COR-L47 (cell line): ENCODE measurements at places on chromosomes 2 and 18.

GRCh38 chr2:75021672-75022071 is 63.2 kb downstream of the POLE4 start:
- DNase-seq, result no peak

- DNase-seq, result no peak
Observed at GRCh38 chr2:51103205-51103604, 71.3 kb upstream of the NRXN1 start.

GRCh38 chr2:58052978-58053377 is 6.4 kb downstream of the VRK2 start:
- DNase-seq, result no peak

GRCh38 chr2:136151021-136151971 is 33.3 kb upstream of the CXCR4 start:
- DNase-seq, result no peak

DNA sequence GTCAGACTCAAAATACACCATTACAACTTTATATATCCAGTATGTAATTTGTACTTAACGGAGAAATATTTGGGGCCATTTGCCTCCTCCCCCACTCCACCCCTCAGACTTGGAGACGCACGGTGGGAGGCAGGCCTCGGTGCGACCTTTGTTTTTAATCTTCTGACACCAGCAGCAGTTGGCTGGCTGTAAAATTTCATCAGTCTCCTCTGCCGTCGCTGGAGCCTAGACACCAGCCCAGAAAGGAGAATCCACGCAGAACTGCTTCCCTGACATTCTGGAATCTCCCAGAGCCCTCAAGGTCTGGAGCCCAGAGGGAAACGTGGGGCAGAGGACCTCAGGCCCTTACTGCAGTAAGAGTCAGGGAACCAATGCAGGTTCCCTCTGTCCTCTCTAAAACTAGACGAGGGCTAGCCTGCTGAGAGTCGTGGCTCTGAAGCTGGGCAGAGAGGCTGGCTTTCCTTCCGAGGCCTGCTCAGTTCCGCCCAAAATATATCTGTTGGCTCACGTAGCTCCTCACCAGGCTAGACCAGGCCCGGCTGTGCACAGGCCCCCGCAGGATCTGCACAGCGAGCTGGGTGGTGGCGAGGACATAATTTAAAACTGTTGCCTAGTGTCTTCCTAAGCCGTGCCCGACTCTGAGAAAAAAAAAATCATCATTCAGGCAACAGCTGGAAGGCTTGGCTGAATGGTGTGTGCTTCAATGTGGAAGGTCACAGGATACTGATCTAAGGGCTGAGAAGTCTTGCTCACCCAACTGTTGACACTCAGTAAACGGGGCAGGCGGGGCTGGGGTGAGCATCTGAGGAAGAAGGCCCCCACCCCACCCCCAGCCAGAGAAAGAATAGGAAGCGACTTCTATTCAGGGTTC is 40.4 kb downstream of the EN1 start:
- no peak for DNase-seq

- DNase-seq, result no peak
Observed at GRCh38 chr2:149353421-149353820, 23.0 kb downstream of the LYPD6 start.

GRCh38 chr2:25981596-25982272 is 563 bp downstream of the KIF3C start:
- DNase-seq, result no peak

DNA sequence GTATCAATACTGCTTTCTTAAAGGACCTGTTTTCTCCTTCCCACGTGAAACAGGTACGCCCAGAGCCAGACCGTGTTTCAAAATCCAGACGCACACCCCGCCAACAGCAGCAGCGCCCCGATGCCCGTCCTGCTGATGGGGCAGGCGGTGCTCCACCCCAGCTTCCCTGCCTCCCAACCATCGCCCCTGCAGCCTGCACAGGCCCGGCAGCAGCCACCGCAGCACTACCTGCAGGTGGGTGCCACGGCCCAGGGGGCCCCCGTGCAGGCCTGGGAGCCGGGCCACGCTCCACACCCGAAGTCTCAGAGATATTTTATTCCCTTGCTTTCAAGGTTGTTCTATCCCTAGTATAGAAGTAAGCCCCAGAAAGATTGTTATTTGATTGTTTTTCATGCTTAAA is 8.8 kb upstream of the RPL31 start:
- DNase-seq, result no peak

- no peak for DNase-seq
Observed at GRCh38 chr2:65054749-65055421, 1.3 kb upstream of the CEP68 start.

DNA sequence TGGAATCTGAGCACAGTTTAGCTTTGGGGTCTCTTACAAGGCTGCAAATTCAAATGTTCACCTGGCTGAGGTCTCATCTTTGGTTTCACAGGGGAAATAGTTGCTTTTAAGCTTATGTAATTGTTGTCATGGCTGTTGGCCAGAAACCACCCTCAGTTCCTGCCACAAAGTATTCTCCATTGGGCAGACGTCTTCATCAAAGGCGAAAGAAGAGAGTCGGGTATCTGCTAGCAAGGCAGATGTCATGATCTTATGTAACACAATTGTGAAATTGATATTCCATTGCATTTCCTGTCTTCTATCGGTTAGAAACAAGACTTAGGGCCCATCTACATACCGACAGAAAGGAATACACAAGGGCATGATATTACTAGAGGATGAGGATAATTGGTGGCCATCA is 816.2 kb downstream of the MBD2 start:
- no peak for DNase-seq

- DNase-seq, result no peak
Observed at GRCh38 chr2:163474319-163474744, 261.5 kb downstream of the FIGN start.

DNA sequence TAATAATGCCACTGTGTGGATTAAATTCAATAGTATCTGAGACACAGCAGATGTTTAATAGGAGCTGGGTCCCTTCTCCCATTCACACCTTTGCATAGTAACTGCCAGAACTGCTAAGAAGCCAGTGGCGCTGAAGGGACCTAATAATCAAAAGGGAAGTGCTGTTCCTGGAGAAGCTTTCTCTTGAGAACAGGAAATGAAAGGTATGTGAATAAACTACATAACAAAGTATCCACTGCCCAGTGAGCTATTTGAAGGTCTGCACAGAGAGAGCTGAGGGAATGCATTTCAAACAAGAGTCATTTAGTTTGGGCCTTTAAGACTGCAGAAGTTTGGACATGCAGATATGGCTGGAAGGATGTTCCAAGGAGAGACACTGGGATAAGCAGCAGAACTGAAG is 56.1 kb upstream of the KIDINS220 start:
- DNase-seq, result no peak

DNA sequence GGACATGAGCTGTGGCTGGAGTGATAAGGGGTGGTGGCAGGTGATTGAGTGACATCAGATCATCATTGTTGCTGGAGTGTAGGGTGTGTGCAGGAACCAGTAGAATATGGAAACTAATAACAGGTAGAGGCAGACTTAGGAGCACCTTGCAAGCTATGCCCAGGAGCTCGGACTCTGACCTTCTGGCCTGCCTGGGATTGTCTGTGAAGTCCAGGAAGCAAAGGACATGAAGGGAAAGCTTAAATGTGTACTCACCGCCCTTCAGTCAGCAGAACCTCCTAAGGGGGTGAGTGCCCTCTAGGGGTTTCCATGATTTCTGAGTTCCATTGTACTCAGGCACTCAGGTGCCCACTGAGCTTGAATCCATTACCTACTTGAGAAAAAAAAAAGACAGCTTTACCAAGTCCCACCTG is 104.2 kb downstream of the CRIM1 start:
- DNase-seq, result no peak

DNA sequence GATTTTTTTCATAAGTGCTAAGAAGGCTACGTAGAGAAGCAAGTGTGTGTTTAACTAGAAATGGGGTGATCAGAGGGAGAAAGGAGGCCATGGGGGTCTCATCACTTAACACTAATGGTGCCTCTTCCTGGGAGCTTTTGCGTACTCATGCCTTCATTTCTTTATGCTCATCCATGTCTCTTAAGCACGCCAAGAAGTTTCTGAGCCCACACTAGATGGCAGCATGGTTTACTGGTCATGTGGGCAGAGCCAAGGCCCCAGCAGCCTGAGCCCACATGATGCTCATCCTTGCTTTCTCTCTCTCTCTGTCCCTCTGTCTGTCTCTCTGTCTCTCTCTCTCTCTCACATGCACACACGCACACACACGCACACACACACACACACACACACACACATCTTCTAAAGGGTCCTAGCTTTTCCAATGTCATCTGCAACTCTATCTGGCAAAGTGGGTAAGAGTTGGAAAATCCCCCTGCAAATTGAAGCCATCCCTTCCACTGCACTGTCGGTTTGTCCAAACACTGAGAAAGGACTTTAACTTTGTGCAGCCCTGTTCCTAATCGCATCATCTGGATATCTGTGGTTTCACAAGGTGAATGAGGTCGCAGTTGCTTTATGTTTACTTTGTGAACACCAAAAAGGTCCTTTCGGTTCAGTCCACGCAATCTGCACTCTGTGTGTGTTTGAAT is 137.1 kb upstream of the CCDC68 start:
- peak; percentile 53 for DNase-seq

DNA sequence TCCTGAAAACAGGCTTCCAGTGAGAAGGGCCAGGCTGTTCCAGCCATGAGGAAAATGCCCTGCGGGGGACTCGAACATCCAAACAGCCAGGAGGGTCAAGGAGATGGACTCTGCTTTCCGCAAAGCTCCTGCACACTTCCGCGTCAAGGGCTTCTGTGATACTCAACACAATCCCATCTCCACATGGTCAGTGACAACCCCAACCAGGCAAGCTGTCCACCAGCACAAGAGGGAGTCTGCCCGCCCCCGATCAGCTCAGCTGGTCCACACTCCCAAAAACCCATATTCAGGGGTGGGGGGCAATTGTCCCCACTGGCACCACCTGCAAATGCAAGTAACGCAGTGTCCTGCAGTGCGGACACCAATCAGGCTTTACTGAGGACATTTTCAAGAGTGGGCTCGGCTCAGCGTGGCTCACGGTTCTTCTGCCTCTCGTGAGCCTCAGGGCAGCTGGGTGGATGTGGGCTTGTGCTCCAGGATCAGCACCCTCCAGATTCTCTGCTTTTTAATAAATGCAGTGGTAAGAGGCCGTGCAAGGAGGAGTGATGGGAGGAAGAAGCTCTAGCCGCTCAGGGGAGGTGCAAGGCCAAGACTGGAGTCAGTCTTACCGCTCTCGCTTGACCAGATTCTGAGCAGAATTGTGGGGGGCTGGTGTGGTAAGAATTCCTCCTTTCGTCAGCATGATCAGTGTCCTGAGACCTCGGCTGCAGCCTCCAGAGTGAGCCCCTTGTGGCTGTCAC is 19.5 kb upstream of the CIDEA start:
- DNase-seq, result no peak

- DNase-seq, result no peak
Observed at GRCh38 chr2:239590276-239590675, 189.5 kb upstream of the HDAC4 start.

DNA sequence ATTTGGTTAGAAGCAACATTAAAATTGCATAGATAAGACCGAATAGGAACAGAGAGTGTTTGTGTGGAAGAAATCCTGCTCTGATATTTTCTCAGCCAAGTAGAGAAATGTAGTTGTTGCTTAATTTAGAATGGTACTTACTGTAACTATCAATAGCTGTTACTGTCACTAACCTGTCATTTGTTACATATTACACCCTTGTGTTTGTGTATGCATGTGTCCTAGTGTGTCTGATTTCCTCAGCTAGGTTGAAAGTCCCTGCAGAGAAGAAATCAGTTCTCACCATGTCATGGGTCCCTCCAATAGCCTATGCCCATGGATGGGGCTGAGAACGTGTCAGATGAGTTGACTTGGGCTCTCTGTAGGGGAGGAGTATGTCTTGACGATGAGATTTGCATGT is 94.4 kb downstream of the SPTBN1 start:
- no peak for DNase-seq

GRCh38 chr2:72082021-72082601 is 65.6 kb downstream of the CYP26B1 start:
- no peak for DNase-seq

DNA sequence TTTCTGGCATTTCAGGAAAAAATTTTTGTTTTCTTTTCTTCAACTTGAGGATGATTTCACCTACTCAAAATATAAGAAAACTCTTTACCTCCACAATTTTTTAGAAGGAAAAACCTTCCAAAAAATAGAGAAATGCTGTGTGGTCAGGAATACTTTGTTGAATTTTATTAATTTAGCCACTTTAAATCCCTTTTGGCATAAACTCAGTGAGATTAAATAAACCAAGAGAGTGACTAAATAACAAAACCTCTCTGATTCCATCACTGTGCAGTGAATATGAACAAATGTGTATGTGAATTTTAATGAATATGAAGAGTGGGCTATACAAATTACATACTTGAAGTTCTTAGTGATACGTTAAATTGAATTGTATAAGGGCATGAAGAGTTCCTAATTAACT is 25.8 kb upstream of the CYTIP start:
- no peak for DNase-seq

- DNase-seq, result peak; percentile 59
Observed at GRCh38 chr2:42045848-42046748, 1.7 kb upstream of the PKDCC start.

DNA sequence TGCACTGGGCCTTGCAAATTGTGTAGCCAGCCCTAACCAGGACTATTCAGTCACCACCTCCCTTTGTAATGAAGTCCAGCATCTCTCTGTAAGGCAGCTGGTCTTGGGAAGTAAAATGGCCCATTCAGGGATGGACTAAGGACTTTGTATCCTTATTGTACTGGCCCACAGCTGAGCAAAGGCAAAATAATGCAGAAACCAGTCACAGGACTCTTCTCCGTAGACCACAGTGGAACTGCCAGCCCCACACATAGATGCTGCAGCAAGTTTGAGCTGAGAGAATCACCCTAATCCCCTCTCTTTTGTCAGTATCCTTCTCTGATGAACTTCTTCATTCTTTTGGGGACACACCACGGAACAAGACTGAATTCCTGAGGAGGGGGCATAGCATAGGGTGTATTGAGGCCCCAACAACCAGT is 73.6 kb upstream of the RTN4 start:
- DNase-seq, result no peak

DNA sequence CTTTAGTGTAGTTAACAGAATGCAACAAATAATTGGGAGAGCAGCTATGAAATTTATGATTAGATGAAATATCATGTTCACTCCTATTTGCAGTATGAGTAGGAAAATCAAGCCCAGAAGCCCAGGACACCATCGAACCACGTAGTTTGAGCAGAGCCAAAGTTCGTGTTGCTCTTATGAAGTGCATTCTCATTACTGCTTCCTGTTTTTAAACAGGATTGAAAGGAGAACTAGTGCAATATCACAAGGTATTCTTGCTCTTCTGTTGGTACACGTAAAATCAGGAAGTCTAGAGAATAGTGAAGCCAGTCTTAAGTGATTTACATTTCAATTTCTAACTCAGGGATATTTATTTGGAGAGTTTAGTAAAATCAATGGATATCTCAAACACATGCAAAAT is 21.1 kb downstream of the ARHGAP15 start:
- no peak for DNase-seq

- no peak for DNase-seq
Observed at GRCh38 chr2:2570871-2571270, 239.8 kb upstream of the MYT1L start.

DNA sequence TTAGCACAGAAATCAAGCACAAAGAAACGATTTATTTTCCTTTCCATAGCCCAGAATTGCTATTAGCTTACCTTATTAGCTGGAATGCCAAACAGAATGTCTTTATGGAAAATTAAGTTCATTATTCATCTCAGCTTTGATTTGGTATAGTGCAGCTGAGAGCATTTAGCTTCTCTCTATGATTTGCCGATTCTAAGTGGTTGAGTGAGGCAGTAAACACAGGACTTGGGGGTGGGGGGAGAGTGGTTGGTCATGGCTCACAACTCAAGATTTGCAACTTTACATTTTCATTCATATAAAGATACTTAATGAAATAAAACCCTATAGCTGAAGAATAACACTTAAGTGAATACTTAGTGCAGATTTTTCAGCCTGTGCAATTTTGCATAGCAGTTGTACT is 395.2 kb downstream of the TGIF1 start:
- no peak for DNase-seq
